ENCODE measurements at places on chromosomes 1 and 21.
A peak's percentile ranks its signal among the peaks of the same experiment; 100 is the strongest.

GRCh38 chr1:231734417-231734816 lies 107.8 kb downstream of the DISC1 start:
- peak; percentile 5 for DNase-seq

DNA sequence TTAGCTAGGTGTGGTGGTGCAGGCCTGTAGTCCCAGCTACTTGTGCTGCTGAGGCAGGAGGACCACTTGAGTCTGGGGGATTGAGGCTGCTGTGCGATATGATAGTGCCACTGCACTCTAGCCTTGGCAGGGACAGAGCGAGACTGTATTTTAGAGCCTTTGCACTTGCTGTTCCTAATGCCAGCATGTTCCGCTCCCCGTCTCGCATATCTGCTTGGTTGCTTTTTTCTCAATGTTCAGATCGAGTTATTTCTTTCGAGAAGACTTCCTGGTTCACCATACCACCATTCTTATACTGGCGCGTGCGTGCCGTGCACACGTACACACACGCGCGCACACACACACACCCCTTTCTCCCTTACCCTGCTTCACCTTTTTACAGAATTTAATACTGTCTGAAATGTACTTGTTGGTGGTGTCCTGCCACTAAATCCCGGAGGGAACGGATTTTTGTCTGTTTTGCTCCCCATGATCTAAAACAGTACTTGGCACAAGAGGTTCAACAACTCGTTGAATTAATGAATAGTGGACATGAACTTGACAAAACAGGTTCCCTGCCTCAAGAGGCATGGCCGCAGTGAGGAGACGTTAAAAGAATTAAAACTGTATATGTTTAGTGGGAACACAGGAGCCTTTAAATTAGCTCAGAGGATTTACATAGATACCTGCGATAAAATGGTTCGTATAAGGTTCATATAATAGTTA lies 1.1 kb upstream of the RPRD2 start:
- DNase-seq: peak; percentile 22

- no peak for DNase-seq
Observed at GRCh38 chr1:21115098-21115760, 61.5 kb downstream of the EIF4G3 start.

DNA sequence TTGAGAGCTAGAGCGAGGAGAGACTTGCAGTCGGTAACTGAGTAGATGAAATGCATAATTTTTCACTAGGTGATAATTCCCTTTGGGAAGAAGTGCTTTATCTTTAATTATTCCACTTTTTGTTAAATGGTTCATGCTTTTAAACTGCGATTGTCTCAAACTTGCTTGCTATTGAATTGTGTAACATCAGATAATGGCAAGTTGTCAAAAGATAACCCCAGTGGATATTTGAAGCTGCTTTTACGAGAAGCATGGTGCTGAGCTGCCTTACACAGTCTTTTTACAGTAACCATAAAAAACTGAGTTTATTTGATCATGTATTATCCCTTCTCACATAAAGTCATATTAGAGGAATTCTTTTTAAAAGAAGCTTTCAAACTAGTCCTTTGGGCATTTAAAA lies 30.2 kb downstream of the TMEM50B start:
- DNase-seq: no peak

GRCh38 chr1:203152158-203153034 lies 23.2 kb downstream of the MYBPH start:
- no peak for DNase-seq

GRCh38 chr21:32312976-32313375 lies 14.3 kb downstream of the MRAP start:
- no peak for DNase-seq

GRCh38 chr1:231055271-231055670 lies 15.2 kb upstream of the FAM89A start:
- DNase-seq: no peak

GRCh38 chr1:91846007-91846638 lies 39.8 kb downstream of the TGFBR3 start:
- no peak for DNase-seq

GRCh38 chr1:21536218-21536617 lies 27.0 kb downstream of the ALPL start:
- DNase-seq: no peak

DNA sequence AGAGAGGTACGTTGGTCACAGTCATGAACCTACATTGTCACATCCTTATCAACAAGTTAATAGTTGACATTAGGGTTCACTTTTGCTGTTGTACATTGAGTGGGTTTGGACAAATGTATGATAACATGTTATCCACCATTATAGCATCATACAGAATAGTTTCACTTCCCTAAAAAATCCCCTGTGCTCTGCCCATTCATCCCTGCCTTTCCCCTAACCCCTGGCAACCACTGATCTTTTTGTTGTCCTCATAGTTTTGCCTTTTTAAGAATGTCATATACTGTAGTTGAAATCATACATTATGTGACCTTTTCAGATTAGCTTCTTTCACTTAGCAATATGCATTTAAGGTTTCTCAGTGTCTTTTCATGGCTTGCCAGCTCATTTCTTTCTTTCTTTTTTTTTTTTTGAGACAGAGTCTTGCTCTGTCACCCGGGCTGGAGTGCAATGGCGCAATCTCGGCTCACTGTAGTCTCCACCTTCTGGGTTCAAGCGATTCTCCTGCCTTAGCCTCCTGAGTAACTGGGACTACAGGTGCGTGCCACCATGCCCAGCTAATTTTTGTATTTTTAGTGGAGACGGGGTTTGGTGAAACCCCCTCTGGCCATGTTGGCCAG lies 50.6 kb downstream of the UCK2 start:
- no peak for DNase-seq

DNA sequence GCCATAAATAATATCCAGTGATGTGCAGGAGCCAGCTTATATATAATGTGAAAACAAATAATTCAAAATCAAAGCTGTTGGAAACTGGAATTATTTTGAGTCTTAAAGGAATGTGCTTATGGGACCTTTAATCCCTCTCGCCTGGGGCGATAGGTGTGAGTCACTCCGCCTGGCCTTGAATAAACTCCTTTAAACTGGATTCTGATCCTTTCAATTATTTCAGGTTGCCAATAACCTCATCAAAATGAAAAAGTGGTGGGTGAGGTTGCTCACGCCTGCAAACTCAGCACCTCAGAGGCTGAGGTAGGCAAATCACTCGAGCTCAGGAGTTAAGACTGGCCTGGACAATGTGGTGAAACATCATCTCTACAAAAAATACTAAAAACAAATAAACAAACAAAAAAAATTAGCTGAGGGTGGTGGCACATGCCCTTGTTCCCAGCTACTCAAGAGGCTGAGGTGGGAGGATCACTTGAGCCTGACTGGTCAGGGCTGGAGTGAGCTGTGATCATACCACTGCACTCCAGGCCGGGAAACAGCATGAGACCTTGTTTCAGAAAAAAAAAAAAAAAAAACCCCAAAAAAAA lies 11.4 kb upstream of the SLC2A5 start:
- no peak for DNase-seq

DNA sequence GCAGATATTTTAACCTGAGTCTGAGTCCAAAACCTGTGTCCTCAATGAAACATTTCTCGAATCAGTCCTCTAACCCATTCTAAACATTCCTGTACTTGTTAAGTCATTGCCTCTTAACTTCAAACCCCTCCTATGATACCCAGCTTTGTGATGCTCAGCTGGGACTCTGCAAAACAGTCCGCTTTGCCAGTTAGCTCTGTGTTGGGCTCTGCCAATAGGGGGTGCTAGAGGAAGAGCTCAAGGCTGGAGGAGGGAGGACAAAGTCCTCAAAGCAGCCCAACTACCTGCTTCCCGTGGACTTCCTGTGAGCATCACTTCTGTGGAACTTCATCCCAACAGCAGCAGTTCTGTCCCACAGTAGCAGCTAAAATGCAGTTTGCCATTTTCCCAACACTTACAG lies 38.1 kb upstream of the SYT14 start:
- peak; percentile 20 for DNase-seq

DNA sequence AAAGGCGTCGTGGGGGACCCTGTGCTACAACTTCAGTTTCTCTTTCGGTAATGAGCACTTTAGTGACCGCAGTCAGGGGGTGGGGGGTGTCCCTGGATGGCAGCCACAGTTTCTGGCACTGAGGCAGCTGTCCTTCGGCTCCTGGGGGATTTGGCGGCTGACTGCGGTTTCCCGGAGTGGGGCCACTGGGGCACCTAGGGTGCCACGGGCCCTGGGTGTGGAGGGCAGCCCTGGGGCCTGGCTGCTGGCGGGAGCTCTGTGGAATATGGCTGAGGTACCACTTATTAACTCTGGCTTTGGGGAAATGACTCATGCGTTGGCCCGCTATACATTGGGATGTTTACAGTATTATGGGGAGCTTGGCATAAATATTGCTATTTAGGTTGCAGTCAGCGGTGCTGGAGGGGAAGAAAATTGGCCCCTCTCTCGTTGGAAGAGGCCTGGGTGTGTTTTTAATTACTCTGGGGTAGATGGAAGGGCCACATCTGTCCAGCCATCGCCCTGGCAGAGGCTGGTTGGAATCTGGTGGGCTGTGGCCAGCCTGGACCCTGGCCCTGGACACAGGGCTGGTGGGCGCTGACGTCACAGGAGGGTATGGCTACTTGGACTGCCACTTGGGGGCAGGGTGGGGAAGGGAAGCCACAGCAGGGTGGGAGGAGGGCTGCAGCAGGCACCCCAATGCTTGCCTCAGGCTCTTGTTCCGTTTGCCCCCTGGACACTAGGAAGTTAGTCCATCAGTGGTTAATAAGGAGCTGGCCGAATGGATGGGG lies 2.0 kb downstream of the EPHB2 start:
- DNase-seq: no peak

DNA sequence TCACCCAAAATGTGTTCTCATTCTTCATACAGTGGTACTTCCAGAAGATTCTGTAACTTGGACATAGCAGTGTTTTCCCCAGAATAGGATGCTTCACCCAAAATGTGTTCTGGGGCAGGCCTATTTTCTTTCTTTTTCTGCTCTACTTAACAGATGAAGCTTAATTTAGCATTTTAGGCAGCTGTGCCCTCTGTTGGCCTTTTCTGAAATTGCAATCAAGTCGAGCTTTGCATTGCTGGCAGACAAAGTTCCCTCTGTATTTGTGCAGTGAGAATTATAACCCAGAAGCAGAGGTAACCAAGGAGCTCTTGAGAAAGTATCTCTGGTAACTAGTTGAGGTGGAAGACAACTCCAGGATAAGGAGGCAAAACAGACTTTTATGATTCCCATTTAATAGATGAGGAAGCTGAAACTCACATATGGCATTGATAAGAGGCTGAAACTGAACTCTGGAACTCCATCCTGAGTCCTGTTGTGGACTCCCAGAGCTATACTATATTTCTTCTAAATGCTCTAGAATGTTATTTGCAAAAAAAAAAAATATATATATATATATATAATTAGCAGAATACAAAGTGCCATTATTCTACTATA lies 50.3 kb upstream of the L1TD1 start:
- DNase-seq: peak; percentile 22

GRCh38 chr1:191729742-191730141 lies 428.5 kb upstream of the RGS18 start:
- no peak for DNase-seq

- peak; percentile 43 for DNase-seq
Observed at GRCh38 chr1:151710187-151710840, 6.3 kb downstream of the CELF3 start.

DNA sequence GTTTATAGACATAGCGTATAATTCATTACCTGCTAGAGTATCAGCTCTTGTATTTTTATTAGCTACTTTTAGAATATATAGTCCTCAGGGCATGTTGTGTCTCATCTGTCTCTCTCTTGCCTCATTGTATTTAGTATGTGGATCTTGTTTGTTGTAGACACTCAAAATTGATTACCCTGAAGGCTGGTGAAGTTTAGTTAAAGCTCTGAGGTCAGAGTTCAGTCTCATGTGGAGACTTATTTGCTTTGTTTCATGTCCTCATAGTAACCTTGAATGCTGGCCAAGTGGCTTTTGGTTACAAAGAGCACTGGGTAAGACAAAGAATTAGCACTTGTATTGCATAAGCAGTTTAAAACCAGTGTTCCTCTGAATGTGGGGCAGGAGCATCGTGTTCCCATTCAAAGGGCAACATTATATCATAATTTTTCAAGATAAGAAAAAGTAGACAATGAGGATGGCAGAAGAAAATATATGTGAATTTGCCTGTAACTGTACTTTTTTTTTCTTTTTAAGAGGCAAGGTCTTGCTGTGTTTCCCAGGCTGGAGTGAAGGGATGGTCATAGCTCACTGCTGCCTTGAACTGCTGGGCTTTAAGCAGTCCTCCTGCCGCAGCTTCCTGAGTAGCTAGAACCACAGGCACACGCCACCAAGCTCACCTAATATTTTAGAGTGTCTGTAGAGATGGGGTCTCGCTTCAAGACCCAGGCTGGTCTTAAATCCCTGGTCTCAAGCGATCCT lies 17.4 kb downstream of the CNST start:
- DNase-seq: no peak

DNA sequence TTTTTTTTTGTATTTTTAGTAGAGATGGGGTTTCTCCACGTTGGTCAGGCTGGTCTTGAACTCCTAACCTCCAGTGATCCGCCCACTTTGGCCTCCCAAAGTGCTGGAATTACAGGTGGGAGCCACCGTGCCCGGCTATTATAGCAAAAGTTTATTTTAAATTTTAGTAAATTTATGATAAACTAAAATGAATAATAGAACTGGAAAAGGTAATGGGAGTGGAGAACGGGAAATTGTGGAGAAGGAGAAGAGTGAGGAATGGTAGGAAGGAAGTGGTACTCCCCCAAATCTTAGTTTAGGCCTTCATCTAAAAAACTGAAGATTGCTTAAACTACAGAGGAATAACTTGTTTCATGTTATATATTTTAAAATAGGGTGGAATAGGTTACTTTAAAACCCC lies 7.6 kb upstream of the PI4KB start:
- DNase-seq: no peak

DNA sequence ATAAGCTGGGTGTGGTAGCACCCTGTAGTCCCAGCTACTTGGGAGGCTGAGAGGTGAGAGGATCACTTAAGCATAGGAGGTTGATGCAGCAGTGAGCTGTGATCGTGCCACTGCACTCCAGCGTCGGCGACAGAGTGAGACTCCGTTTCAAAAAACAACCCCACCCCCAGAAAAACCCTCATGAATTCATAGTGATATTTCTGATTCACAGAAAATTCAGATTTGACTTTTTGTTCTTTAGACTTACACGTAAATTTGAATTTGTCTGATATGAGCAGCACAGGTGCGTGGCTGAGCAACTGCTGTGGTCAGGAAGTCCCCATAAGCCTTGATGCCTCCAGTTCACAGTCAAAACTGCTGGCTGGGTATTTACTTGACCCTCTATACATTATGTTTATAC lies 10.0 kb upstream of the MORC3 start:
- peak; percentile 75 for DNase-seq

GRCh38 chr1:38958967-38959366 lies 17.3 kb upstream of the RHBDL2 start:
- DNase-seq: no peak
